ENCODE measurements at places on chromosomes 13 and 19.

DNA sequence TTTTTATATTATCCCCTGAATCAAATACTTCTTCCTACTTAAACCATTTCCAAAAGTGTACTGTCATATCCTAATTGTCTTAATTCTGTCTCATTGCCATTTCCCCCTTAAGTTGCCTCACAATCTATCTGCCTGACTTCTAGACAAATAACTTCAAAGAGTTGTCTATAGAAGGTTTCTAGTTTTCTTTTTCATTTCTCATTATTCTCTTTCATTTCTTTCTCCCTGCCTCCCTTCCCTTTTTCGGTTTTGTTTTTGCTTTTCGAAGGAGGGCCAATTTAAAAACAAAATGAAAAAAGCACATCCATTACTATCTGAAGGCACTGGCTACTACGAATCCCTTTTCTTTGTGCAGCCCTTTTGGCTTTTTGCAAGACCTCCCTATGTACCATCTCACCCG is 367.2 kb downstream of the DNAJC15 start:
- DNase-seq: no peak

- no peak for DNase-seq
Measured at GRCh38 chr19:7769171-7769570, 6.1 kb downstream of the CLEC4M start.

GRCh38 chr13:26762745-26763345 is 2.3 kb upstream of the GPR12 start:
- DNase-seq: no peak

DNA sequence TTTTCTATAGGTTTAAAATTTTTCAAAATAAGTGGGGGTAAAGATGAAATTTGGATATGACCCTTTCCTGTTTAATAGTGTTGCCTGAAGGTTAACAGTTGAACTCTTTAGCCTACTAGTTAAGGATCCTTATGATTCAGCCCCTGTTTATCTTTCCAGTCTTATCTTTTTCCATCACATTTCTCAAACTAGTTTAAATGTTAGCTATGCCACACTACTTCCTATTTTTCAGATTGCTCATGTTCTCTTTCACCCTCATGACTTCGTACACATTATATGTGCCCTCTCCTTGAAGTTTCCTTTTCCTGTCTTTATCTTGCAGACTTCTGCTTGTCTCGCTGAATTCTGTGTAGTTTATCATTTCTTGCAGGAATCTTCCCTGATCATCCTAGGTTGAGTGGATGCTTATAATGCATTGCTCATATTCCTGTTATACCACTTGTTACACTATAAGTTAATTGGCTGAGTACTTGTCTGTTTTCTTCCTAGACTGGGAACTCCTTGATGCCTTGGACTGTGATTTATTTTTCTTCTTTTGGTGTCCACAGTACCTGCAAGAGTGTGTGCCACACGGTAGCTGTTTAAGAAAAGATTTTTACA is 86.7 kb downstream of the FNDC3A start:
- DNase-seq: no peak

GRCh38 chr13:112968910-112969691 is at the start of gene MCF2L:
Gene MCF2L, plus strand, starts transcription at chr13:112969214. Its CDS starts 166 bp downstream, at chr13:112969380.
- peak; percentile 5 for DNase-seq

GRCh38 chr19:28076628-28077027 is 1136.3 kb downstream of the UQCRFS1 start:
- no peak for DNase-seq

GRCh38 chr13:85525411-85525810 is 273.8 kb downstream of the SLITRK6 start:
- DNase-seq: no peak

DNA sequence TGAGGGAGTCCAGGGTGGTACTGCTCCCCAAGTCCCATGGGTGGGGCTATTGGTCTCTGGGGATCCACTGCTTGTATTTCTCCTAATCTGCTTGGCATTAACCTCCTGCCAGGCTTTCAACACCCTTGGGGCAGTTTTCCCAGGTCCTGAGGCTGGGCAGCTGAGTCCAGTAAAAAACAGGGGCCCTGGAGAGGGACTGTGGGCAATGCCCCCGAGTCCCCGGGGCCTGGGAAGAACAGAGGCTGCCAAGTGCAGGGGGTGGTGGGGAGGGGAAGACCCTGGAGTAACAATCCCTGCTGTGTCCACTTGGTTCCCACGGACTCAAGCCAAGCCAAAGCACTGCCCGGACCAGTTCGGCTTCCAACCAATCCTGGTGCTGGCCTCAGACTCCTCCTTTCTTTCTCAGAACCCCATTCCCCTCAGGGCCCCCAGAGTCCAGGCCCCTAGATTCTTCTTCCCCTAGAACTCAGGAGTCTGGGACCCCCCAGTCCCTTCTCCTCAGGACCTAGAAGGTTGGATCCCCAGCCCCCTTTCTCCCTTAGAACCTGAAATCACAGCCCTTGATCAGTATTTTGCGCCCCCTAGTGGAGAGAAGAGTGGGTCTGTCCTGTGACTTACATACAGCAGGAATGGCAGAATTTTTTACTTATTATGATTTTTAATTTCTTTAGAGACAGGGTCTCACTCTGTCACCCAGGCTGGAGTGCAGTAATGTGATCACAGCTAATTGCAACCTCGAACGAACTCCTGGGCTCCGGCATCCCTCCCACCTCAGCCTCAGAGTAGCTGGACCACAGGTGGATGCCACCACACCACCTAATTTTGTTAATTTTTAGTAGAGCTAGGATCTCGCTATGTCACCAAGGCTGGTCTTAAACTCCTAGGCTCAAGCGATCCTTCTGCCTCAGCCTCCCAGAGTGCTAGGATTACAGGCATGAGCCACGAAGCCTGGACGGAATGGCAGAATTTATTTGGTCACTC is 3.7 kb upstream of the CLPTM1 start:
- DNase-seq: peak; percentile 58

- DNase-seq: no peak
Measured at GRCh38 chr19:4108767-4109625, 14.9 kb downstream of the MAP2K2 start.

GRCh38 chr13:113526466-113527220 is 36.1 kb upstream of the DCUN1D2 start:
- no peak for DNase-seq

- DNase-seq: no peak
Measured at GRCh38 chr19:47820410-47820809, 1.3 kb upstream of the CRX start.

- DNase-seq: no peak
Measured at GRCh38 chr19:47610902-47611301, 2.0 kb downstream of the BICRA start.

Measured in AG09319 (cell line).